ENCODE measurements at places on chromosomes 3 and 15.
A peak's percentile ranks its signal among the peaks of the same experiment; 100 is the strongest.

- DNase-seq, result no peak
Measured at GRCh38 chr3:48215466-48215865, 7.8 kb upstream of the CAMP start.

GRCh38 chr3:110598847-110599490 is 472.6 kb upstream of the NECTIN3 start:
- peak; percentile 73 for DNase-seq

GRCh38 chr15:32659340-32660155 is 18.0 kb downstream of the SCG5 start:
- no peak for DNase-seq

GRCh38 chr15:68489421-68489820 is 57.5 kb upstream of the ITGA11 start:
- no peak for DNase-seq

DNA sequence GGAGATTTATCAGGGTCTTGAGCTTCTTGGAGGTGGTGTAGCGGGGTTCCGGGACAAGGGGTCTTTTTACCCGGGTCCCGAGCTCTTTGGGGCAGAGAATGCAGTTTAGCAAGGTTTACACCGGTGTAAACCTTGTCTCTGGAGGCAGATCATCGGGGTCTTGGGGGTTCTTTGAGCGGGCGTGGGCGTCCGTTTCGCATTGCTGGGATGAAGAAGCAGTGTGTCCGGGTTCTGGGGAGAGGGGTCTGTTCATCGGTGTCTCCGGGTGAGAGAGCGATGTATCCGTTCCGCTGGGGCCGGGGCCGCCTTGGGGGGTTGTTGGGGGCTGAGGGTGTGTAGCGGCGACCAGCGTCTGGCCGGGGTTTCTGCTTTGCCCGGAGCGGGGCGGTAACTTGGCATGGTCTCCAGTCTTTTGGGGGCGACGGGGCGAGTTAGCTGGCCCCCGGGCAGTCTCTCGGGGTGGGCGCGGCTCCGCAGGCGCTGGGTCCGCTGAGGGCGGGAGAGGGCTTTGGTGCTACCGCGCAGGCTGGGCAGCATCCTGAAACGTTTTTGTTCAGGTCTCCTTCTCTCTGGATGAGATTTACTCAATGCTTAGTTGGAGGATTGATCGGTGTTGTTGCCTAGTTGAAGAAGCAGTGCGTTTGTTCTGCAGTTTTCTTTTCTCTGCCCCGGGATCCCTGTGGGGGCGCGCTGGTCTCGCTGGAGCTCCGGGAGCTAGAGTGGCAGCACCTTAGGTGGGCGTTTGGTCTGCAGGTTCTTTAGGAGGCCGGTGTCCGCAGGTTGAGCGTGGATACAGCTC is 843 bp downstream of the GLCE start:
- peak; percentile 39 for DNase-seq

GRCh38 chr15:78205337-78205736 is 29.0 kb downstream of the ACSBG1 start:
- no peak for DNase-seq

GRCh38 chr3:136994772-136995516 is 37.2 kb downstream of the IL20RB start:
- no peak for DNase-seq

- DNase-seq, result no peak
Measured at GRCh38 chr15:33279613-33280205, 31.1 kb upstream of the RYR3 start.

DNA sequence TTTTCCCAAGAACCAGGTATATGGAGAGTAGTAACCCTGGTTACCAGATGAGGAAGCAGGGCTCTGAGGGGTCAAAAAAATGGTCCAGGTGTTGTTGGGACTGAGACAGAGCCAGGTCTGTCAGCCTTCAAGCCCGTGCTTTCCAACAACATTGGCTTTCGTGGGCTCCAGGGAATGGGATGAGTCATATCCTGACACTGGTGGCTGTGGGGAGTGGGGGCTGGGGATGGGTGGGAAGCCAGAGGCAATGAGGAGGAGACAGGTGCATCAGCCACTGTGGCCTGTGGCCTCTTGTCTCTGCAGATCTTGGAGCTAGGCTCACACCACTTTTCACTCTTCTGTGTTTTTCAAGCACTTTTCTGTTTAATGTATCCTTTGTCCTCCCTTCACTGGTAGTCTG is 38.2 kb downstream of the CORO2B start:
- DNase-seq, result no peak

DNA sequence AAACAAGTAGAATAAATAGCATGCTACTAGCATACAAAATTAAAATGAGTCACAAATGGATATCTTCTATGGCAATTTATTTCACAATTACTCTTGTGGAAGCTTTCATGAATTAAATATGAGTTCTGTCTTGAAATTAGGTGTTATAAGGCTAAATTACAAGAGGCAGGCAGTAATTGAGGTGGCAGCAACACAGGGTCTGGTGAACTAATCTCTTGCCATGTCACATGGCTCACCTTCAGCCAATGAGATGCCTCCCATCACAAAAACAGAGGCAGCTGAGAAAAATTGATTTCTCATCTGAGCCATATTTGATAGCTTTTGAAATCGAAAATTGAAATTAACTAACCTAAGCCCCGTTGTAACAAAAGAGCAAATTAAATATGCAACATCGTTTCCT is 268.8 kb downstream of the NR2F2 start:
- DNase-seq, result no peak

DNA sequence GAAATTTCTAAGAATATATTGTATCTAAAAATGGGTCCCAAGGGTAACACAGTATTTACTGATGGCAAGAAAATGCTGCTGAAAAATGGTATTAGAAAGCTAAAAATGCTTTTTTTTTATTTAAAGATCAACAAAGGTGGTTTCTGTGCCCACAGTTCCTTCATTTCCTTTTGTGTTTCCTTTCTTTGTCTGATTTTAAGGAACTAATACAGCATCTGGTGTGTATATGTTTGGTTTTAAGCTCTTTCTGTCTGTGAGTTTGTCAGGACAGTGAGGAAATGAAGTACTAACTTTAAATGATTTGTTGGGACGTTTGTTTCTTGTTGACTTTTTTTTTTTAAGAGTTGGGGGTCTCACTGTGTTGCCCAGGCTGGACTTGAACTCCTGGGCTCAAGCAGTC is 38.2 kb downstream of the RASA2 start:
- no peak for DNase-seq

GRCh38 chr3:30180310-30181177 is 425.9 kb upstream of the TGFBR2 start:
- no peak for DNase-seq

GRCh38 chr15:36912311-36912712 is 188.0 kb downstream of the MEIS2 start:
- no peak for DNase-seq

- no peak for DNase-seq
Measured at GRCh38 chr3:100912976-100913545, 80.2 kb downstream of the ABI3BP start.

DNA sequence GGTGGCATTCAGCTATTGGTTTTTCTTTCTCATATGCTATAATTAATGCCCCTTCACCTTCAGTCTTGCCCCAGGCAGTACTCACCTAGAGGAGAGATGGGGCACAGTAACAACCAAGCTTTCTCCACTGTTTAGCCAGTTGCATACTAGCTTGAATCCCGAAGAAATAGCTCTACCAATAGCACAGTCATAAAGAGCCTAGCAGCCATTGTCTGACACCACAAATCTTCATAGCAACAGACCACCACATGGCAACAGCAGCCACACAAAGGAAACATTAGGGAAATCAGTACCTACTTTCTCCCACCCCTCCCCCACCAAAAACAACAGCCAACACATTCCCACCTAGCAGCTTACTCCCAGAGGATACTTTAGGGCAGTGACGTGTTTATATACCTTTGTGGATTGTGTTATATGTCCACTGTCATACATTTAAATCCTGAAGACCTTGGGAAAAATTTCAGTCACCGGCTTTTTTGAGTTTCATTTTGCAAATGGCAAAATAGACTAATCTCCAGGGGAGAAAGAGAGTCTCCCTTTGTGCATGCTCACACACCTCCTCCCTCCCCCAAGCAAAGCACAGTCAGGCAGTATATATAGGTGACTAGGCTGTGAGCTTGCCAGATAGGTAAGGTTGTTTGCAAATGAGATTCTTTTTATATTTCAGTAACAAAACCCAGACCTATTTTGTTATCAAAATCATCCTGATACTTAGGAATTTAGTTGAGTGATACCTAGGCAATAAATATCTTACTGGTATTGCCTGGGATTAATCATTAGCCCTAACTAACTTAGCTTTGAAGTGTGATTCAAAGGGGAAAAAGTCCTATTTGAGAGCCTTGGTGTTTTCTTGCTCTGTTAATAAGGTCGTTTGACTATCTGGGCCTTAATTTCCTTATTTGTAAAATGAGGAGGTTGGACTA is 140.6 kb downstream of the RBPMS2 start:
- DNase-seq, result peak; percentile 99

DNA sequence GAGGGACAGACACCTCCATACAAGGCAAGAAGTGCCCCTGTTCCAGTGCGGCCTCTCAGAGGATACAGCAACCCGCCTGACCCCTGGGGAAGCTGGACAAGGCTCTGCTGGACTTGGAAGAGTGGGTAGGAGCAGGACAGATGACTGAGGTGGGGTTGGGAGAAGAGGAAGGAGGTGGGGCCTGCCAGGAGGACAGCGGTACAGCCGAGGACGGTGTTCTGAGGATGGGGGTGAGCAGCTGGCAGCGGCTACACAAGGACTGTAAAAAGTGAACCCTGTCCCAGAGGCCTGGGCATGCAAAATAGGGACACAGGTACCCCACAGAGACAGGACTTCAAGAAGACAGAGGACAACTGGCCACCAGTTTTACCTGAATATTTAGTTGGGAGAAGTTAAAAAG is 23.5 kb upstream of the ELP6 start:
- DNase-seq, result no peak

- DNase-seq, result no peak
Measured at GRCh38 chr15:51589881-51590568, 32.5 kb downstream of the DMXL2 start.

GRCh38 chr3:161419555-161420333 is 48.4 kb upstream of the SPTSSB start:
- DNase-seq, result no peak

- DNase-seq, result no peak
Measured at GRCh38 chr3:60030982-60031381, 981.2 kb upstream of the CFAP20DC start.

Measured in mesendoderm (in vitro differentiated cells).